ENCODE measurements at places on chromosomes 3 and 15.

DNA sequence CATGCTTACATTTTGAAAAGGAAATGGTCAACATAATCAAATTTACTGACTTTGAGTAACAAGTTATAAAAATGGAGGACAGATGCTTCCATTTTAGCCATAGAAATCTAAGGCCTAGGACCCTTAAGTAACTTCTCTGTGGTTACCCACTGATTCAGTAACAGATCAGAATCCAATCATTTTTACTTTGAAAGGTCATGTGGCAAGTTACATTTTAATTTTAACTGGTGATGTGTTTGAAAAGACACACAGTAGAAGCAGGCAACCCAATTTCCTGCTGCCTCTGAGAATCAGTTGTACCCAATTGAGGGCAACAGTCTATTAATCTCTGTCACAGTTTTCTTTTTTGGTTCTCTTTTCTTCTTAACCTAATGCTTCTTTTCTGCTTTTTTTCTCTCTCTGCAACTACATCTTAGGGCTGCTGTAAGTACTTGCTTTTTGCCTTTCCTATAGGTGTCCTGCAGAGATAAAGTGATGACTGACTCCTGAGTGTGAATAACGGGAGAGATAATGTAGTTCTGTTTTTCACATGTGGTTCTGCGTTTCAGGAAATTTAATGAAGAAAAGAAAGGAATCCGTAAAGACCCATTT lies 3.3 kb downstream of the ZWILCH start:
- no peak for DNase-seq

DNA sequence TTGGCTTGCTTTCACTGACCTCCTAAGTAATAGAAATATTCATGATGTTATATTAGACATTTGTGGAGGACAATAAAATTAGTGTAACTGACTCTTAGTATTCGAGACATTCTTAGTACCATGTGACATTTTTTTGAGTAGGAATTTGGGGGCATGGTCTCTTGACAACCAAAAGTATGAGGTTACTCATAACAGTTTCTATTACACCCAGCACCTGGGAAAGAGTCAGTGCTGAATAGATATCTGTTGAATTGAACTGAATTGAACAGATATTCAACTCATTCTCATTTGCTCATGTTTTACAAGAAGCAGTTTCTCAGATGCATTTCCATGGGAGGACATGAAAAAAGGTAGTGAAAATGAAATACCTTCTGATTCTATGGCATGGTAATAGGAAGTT lies 84.4 kb downstream of the CMSS1 start:
- DNase-seq, result no peak

DNA sequence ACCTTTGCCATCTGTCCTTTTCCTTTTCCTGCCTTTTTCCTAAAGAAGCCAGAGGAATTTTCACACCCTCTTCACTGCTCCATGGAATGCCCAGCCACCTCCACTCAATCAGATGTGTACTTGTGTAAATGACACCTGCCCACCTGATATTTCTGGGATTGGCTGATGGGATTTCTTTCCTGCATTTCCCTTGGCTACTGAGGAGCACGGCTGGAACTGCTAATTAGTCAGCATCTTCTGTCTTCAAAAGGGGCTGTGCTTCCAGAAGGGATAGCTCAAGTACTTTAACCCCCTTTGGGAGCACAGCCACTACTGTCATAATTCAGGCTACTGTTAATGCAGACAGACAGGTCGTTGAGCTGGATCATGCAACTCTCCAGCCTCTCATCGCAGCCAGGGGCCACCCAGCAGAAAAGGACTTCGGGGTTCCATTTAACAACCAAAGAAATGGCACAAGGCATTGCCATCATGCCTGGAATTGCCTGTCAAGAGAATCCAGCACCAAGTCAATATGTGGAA lies 38.6 kb downstream of the MGLL start:
- DNase-seq, result no peak

DNA sequence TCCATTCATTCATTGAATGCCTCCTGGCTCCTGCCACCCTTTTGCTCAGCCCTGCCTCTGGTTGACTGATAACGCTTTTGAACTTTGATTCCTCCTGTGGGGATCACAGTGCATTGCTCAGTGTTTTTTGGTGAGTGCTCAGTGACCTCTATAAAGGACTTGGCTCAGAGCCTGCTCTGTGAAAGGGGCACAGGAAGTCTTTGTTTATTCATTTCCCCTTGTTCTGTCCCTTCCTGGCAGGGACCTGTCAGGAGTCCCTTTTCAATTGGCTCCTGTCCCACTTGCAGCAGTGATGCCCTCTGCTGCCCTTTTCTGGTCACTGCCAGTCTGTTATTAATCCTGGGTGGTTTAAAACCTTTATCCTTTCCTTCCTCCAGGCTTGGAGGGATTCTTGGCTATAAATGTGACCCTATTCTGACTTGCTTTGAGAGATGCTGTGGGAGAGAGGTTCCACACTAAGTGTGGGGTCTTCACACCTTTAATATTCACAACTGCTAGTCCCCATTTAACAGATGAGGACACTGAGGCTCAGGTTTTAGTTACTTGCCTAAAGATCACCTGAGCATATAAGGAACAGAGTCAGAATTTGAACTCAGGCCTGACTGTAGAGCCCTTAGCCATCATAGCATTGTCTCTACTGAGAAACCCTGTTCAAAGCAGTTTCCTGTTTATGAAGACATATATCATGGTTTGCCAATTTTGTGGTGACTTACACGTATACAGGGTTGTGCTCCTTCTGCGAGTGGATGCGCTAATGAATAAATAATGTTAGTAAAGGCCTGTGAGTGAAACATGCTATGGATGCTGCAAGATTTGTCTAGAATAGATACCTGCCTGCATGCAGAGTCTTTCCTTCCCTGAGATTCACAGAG lies 23.2 kb upstream of the TATDN2 start:
- no peak for DNase-seq

DNA sequence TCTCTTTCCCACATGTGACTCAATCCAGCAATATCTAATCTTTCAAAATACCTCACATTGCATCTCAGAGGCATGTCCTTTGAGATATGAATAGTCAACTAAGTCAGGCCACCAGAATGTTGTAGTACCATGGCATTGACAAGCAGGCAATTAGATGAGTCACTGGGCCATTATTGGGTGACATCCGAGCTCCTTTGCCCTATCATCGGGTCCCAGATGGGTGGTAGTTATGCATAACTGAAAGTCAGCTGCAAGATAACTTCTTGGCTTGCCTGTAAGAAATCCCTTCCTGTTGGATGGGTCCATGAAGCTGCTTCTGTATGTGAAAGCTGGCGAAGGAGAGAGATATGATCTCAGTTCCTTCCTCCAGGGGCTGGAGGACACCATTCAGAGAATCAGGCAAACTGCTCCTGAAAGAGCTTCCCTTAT lies 32.8 kb downstream of the ARRDC4 start:
- DNase-seq, result no peak

- no peak for DNase-seq
These were observed 801.7 kb downstream of the NTRK3 start for GRCh38 chr15:87454860-87455259.

DNA sequence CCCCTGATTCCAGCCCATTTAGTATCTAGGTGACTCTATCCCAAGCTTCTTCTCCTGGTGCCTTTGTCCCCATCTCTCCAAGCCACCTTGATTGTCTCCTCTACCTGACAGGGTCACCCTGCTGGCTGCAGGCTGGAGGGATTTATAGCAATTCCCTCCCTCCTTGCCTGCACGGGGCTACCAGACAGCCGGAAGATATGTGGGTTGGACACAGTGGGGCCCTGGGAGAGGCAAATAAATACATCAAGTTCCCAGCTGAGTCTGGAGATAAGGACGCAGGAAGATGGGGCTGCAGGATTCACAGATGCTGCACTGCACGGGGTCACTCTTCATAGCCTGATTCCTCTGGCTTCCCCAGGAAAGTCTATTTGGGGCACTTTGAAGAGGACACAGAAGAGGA lies 9.3 kb upstream of the ISLR2 start:
- no peak for DNase-seq

GRCh38 chr15:95848126-95848525 lies 482.4 kb upstream of the NR2F2 start:
- DNase-seq, result no peak

GRCh38 chr3:9399746-9400145 lies 2.3 kb downstream of the SETD5 start:
- peak; percentile 91 for DNase-seq

GRCh38 chr15:92243227-92243626 lies 150.5 kb upstream of the ST8SIA2 start:
- DNase-seq, result no peak

DNA sequence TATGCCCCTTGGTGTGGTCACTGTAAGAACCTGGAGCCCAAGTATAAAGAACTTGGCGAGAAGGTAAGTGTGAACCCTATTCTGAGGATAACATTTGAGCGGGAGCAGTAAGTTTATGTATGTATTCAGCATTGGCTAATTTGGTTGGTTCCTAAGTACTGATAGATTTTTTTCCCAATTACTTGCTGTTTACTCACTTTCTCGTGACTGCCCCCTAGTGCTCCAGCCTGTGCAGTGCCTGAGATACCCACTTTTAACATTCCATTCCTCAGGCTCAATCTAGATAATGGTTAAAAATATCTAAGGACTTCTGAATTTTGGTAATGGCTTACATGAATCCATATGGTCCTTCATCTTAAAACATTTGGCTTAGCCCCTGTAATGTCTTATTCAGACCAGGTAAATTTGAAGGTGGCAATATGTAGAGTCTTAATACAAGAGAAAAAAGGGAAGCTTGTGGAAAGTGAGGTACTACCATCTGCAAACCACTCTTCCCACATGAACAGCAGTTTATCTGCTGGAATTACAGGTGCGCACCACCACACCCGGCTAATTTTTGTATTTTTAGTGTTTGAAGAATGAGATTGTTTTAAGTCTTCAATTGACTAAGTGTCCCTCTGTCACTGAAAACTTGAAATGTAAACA lies 7.1 kb downstream of the ELL3 start:
- DNase-seq, result no peak

DNA sequence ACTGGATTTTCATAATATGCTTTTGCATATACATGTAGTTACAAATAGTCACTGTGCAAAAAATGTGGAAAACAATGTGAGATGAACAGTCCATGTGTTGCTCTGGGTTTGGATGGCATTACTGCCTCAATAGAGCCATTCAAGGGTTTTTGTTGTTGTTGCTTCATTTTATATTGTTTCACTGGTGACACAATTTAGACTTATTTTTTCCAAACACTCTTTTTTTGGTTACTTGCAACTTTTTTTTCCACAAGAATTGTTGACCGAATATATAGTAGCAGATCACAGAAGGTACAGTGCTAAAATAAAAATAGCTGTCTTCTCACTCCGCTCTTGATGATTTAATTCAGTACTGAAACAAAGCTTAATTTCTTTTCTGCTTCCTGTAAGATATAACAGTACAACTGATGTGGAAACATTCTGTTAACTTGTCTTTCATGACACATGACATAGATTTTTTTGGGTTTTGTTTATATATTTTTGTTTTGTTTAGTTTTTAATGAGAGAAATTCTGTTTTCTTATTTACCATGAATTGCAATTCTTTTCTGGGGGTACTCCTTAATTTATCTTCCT lies 618.6 kb downstream of the NAALADL2 start:
- no peak for DNase-seq

GRCh38 chr15:45471151-45471550 lies 51.4 kb downstream of the SLC30A4 start:
- no peak for DNase-seq

DNA sequence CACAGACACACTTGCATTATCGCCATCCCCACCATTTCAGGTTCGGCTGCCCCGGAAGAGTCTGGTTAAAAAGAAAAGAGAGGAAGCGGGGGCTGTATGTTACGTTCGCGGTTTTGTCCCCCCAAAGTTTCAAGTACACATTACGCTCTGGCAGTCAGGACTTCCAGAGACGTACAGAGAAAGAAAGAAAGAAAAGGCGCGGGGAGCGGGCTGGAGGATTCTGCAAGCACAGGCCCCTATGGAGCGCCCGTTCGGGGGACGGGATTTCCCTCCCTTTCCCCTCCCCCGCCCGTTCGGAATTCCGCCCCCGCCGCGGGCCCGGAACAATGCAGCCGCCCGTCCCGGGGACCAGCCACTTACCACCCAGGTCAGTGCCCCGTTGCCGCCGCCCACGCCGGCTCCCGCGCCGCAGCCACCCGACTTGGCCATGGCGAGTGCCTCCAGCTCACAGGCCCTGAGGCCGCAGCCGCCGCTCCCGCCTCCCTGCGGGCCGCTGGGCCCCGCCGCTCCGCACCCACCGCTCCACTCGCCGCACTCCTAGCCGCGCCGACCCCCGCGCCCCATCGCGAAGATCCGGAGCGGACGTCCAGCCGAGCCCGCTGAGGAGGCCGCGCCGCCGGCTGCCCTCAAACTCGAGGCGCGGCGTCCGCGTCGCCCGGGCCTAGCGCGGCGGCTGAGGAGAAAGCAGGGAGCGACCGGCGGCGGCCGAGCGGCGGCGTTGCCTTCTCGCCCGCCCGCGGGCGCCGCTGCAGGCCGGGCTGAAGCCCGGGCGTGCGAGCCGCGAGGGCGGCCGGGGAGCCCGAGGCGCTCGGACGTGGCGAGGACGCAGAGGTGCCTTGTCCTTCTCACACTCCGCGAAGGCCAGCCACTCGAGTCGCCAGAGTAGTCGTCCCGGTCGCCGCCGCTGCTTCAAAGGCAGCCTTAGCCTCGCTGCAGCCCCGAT lies 567 bp downstream of the TOP2B start:
- peak; percentile 8 for DNase-seq

DNA sequence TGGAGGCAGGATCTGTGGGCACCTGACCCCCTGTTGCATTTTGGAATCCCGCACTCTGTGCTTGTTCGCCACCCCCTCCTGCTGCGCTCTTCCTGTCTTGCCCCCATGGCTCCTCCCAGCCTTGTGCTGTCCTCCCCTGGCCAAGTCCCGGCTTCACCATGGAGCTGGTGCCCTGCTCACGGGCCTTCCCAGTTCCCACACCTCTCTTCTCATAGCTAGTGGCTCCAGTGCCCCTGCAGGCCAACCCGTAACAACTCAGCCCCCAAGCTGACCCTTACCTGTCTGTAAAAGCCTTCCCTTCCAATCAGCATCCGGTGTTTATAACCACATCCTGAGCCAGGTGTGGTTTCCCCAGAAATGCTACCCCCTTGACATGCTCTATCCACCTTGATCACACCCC lies 407.7 kb upstream of the C2CD4B start:
- no peak for DNase-seq

- no peak for DNase-seq
These were observed 177.2 kb downstream of the CBLB start for GRCh38 chr3:105691633-105692032.

DNA sequence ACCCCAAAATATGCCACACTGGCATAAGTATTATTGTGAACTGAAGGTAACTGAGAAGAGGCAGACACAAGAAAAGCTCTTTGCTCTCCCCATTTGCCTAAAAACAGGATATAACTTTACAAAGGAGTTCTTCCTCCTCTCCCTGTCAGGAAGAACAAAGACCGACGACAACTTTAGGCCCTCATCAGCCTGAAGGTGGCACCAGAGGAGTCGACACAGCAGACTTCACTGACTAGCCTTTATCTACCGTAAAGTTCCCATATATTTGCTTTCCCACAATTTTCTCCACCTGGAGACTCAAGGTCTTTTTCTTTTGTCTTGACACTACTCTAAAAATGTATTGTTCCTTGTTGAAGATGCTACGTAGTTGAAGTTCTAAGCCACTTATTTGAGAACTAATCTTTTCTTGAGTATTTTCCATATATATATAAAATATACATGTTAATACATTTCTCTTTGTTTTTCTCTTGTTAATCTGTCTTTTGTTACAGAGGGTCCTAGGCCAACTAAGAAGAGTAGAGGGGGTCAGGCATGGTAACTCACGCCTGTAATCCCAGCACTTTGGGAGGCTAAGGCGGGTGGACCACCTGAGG lies 16.2 kb upstream of the XIRP1 start:
- peak; percentile 10 for DNase-seq
